ENCODE measurements at places on chromosomes 5 and 9.
A peak's percentile ranks its signal among the peaks of the same experiment; 100 is the strongest.

DNA sequence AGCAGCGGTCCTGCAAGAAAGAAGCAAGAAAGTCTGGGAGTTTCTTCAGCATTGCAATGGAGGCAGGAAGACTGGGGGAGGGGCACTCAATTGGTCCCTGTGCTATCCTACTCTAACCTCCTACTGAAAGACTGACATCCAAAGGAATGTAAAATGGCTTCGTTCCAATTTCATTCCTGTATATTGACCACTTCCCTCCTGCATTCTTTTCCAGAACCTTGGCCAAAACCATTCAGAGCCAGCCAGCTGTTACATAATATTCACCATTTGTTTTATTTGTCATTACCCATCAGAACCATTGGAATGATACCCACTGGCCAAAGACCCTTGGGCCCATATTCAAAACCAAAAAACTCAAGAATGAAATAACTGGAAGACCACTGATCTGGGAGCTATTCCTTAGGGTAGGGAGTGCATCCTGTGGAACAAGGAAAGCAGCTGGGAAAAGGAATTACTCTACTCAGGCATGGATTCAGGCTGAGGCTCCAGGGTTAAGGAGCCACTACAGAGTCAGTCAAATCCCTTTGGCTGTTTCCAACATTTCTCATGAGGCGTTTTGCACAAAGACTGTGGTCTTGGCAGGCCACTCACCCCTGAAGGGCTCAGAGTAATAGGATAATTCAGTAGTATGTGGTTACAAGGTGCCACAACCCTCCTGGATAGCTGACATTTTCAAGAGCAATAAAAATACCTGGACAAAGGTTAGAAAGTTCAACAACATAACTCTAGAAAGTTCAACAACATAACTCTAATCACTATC is 148.7 kb upstream of the SLC1A3 start:
- DNase-seq = no peak

- DNase-seq = peak; percentile 25
Measured at GRCh38 chr5:157106630-157107461, 2.0 kb downstream of the HAVCR2 start.

DNA sequence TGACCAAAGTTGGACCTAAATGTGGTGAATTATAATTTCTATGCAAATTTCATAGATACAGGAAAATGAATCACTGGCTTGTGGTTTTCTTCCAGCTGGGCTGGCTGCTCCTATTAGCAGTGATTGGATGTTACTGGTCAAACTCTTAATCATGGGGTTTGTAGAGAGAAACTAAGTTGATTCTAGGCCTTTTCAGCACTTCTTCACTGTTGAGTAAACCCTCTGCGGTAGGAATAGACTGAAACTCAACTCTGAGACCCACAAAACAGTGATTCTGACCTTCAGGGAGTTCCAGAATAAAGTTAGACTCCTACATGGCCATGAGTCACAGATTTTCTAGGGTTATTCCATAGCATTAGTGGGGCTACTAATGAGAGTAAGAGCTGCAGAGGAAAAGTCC is 47.9 kb upstream of the FKTN start:
- DNase-seq = no peak

DNA sequence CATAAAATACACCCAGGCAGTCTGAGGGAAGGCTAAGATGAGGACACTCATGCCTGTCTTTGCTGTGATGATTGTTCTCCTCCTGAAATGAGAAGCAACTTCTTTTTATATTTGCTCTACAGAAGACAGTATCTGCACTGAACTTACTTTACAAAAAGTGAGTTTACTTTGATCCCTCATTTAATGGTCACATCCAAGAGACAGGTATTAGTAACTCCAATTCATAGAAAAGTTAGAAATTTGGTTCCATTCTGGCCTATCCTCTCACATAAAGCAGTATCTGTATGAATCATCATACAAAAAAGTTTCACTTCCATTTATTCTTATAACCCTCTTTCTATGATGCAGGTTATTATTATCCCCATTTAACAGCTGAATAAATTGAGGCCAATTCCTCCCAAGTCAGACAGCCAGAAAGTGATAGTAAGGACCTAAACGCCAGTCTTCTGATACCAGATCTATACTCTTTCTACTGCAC is 15.2 kb downstream of the TSTD2 start:
- no peak for DNase-seq

GRCh38 chr5:142984011-142984410 is 213.8 kb downstream of the ARHGAP26 start:
- DNase-seq = no peak

DNA sequence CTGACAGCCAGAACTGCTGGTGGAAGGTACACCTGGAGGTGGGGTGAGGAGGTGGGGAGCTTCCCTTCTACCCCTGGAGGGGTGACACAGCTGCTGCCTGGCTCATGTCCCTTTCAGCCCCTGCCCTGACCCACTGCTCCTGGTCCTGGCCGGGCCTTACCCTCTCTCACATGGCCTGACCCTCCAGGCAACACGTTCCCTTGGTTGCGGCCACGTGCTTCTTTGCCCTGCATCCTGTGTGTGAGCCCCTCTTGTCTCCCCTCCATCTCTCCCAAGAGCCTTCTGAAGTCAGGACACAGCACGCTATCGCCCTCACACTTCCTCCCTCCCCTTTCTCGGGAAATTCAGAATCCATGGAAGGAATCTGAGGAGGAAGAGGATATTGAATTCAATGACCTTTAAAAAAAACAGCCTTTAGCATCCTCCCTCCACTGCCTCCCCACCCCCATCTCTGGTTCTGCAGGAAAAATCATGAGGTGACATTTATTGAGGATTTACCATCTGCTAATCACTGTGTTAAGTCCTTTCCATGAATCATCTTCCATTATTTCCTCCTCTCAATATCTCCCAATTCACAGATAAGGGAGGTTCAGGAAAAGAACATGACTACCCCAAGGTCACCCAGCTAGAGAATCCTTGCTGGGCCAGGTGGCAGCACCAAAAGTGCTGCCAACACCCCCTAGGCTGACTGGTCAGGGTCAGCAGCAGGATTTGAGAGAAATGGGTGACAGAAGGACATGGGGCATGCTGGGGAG is 8.3 kb downstream of the AQP3 start:
- DNase-seq = no peak

DNA sequence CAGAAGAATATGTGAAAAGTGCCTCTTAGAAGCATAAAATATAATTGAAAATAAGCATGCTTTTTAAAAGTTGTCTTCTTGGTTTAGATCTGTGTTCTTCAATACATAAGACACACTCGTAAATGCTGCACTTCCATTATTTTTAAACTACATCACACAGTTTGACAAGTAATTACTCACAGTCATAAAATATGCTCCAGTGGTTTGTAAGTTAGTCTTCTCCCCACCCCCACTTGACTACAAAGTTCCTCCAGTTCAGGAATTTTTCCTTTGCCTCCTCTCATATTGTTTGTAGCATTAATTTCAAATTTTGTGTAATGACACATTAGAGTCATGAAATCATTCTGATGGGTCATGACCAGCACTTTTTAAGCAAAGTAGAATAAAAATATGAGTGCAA is 60.3 kb upstream of the PTGER4 start:
- no peak for DNase-seq

GRCh38 chr9:75713335-75713734 is 177.1 kb upstream of the PCSK5 start:
- DNase-seq = no peak

GRCh38 chr9:136014147-136014923 is 53.2 kb upstream of the UBAC1 start:
- peak; percentile 10 for DNase-seq

GRCh38 chr9:17531642-17532254 is 47.1 kb upstream of the SH3GL2 start:
- no peak for DNase-seq

- DNase-seq = no peak
Measured at GRCh38 chr5:176806137-176806536, 4.2 kb upstream of the UNC5A start.

- DNase-seq = no peak
Measured at GRCh38 chr9:115986508-115986907, 167.1 kb upstream of the PAPPA start.

- no peak for DNase-seq
Measured at GRCh38 chr5:90279091-90279490, 130.5 kb downstream of the CETN3 start.

- no peak for DNase-seq
Measured at GRCh38 chr9:135241381-135242048, 154.0 kb downstream of the OLFM1 start.

DNA sequence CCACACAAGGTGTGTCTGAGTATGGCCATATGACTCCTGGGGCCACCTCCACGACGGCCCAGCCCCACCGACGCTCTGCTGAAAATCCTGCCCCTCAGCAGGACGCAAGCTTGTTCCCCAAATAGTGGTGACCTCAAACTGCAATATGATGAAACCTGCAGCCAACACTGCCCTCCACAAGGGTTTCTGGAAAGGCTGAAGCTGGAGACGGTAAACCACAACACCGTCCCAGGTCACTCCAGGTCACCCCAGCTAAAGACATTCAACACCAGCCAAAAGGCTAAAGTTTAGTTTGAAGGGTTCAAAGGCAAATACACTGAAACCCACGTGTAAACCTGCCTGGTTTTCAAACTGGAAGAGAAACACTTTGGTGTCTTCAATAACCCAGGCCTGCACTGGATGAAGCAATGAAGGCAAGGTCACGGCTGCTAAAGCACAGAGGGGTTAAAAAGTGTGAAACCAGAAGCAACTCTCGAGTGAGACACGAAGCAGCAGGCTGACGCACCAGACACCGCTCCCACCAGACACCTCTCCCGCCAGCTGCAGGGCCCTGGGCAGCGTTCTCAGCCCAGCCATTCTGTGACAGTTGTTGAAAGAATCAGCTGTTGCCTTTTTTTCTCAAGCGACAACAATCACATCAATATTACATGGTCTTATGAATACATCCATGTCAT is 1.8 kb upstream of the LHX3 start:
- DNase-seq = no peak

GRCh38 chr5:82619097-82619496 is 340.9 kb upstream of the RPS23 start:
- no peak for DNase-seq

DNA sequence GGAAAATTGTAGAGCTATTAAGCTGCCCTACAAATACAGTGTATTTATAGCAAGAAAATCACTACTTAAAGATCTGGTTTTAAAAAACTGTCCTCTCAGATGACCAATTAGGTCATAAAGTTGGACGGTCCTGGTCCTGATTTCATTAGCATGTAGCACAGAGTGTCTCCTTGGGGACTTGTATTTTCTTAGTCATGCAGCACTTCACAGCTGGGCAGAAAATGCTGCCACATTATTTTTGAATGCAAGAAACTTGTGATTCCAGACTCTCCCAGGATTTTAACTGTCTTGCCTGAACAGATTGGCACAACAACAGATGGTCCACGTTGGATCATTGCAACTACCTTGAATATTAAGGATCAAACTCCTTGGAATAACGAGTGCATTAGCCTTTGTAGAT is 348.1 kb upstream of the SGCD start:
- DNase-seq = no peak

- no peak for DNase-seq
Measured at GRCh38 chr9:137087409-137087925, 682 bp downstream of the MAN1B1 start.

DNA sequence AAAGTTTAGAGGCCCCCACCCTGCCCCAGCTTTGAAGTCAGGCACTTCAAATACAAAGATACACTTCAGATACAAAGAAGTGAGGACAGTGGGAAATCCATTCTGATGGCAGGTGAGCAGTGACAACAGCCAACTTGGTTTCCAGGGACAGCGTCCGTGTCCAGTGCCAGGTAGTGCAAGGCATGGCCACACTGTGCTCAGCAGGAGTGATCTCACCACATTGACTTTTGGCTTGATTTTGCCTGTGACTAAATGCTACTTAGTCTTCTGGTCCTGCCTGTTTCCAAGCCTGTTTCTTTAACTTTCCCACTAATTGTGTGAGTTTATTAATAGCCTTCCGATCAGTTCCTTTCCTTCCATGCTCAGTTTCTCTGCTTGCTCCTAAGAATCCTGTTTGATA is 72.6 kb upstream of the PALM2AKAP2 start:
- DNase-seq = no peak

DNA sequence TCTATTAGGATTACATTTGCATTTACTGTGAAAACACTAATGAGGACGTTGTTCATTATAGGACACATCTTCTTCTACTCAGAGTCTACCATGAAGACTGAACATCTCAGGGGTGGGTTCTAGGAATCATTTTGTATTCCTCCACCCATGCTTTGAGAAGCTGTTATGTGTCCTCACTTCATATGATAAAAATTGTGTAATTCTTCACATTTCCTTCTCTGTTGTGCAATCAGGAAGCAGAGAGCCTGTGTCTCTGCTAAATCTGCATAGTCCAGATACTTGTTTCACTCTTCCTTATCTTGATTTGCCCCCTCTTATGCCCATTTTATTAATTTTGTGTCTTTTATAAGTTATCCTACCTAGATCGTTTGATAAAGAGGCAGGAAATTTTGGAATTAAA is 97.8 kb upstream of the IQGAP2 start:
- no peak for DNase-seq

- DNase-seq = no peak
Measured at GRCh38 chr5:5420251-5420650, 2.2 kb upstream of the ICE1 start.

DNA sequence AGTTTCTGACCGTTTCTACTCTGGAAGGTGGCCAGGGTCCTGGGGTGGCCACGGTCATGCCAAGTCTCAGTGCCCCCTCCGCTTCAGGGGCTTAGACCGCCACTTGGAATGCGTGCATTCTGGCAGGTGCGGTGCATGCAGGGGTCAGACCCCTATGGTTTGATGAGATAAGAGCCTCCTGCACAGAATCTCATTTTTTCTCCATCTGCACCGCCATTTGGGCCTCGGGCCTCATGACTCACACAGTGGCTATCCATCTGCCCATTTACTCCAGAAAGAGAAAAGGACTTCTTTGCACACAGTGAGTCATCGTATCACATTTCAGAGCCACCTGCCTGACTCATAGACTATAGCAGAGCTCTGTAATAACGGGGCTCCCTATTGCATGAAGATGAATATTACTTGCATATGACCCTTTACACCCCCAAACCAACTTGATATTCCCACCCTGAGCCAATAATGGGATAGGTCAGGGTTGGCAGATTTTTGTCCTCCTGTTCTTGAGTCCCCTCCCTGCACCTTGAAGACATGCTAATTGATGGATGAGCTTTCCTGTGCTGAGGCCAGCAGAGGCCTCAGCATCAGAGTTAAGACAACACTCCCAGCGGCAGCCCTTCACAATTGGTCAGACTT is 157.4 kb downstream of the NR3C1 start:
- no peak for DNase-seq

DNA sequence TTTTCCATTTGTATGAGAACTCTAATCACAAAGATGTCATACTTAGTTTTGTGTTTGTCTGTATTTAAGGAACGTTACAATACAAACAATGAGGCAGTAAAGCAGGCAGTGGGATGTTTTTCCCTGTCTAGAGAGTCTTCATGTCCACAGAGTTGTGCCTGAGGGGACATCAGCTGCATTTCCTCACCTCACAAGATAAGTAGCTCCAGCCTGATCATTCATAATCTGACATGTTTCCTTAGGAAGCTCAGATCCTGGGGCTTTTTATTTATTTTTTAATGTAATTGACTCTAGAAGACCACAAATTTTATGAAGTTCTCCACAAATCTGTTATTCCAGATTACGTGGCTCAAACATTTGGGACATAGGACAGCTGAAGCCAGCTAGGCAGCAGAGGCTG is 78.5 kb downstream of the SPTLC1 start:
- no peak for DNase-seq
